ENCODE measurements at places on chromosomes 11 and 22.
A peak's percentile ranks its signal among the peaks of the same experiment; 100 is the strongest.

DNA sequence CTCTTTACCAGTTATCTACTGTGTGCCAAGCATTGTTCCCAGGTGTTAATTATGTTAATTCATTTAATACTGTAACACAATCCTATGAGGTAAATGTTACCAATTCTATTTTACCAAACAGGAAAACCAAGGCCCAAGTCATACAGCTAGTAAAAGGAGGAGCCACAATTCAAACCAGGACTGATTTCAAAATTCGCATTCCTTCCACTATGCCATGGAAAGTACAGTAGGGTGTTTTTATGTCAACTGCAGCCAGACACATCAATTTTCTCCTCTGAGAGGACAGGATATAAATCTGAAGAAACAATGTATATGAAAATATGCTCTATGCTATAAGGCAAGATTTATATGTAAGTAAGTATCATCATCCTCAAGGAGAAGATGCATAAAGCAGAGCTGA lies 104.3 kb downstream of the RPL27A start:
- no peak for DNase-seq

DNA sequence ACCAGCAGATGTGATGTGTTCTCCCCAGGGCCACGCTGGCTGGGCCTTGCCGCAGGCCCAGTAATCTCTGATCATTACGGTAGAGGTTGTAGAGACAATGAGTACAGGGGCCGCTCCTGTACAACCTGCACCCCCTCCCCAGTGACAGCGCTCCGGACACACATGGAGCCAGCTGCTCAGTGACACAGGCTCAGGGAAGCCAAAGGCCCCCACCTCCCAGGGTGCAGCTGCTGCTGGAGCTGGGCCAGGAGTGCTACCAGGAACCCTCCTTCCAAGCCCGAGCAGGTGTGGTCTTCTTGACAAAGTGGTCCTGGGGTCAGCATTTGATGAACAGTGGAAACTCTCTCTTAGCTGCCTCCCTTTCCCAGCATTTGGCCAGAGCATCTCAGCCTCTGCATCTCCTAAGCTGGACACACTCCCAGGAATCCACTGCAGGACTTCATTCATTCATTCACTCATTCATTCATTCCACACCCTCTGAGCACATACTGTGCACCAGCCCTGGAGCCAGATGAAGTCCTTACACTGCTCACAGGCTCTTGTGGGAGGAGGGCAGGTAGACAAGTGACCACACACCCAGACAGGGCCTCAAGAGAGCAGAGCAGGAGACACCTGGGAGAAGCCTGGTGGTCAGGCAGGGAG lies 49.6 kb upstream of the MPEG1 start:
- no peak for DNase-seq

DNA sequence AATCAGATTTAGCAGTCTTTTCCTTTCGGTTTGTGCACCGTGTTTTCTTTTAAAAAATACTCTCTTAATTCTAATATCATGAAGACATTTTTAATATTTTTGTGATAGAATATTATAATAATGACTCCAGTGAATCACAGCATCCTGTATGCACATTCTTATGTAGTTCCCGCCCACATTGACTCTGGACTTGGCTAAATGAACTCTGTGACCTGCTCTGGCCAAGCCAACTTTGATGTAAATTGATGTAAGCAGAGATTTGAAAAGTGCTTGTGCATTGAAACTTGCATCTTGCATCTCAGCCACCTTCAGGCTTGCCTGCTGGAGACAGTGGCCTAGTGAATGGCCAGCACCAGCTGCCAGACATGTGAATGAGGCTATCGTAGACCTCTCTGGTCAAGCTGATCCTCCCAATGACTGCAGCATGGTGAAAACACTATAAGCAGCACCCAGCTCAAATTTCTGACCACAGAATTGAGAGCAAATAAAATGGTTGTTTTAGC lies 29.2 kb upstream of the PGM2L1 start:
- no peak for DNase-seq

DNA sequence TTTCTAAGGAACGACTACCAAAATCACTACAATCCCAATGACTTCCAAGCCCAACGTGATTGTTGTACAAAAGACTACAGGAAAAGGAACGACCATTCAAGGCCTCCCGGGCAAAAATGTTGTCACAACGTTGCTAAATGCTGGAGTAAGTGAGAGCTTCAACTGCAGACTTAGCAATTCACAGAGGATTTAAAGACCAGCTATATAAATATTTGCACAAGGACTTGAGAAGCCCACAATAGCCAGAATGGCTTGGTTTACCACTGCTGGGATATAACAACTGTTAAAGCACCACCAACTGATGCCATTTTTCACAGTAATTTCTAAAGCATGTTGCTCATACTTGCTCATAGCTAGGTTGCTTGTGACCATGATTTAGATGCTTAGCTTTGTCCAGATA lies 78.3 kb downstream of the EMSY start:
- DNase-seq: no peak

DNA sequence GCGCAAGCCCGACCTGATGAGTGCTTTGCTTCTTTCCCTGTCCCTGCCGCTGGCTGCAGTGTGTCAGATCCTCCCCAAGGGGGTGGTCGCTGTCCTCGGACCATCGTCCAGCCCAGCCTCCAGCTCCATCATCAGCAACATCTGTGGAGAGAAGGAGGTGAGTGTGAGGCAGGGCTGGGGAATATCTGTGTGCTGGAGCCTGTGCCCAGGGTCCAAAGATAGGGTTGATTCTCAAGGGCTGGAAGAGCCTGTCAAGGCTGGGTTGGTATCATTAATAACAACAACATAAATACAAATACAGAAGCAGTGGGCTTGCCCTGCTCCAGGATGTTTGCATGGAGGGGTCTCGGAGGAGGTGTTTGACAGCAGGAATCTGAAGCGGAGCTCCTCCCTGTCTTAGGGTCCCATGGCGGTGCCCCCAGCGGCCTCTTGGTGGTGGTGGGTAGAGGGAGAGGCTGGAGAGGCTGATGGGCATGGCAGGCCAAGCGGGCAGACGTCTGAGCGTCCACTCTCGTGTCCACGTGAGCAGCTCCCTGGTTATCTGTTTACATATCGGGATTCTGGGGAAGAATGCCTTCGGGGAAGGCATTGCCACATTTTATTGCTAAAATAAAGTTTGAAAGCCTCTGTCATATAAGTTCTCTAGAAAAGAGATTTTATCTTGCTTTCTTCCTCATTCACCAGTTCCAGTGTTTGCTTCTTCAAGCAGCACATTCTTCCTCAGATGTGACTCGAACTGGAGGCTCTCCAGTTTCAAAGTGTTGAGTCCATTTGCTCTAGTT lies 208.4 kb upstream of the TBCEL start:
- DNase-seq: no peak

GRCh38 chr22:28799606-28800307 lies 612 bp downstream of the XBP1 start:
- no peak for DNase-seq

GRCh38 chr22:31148953-31149627 lies 8.8 kb upstream of the PLA2G3 start:
- DNase-seq: peak; percentile 23

DNA sequence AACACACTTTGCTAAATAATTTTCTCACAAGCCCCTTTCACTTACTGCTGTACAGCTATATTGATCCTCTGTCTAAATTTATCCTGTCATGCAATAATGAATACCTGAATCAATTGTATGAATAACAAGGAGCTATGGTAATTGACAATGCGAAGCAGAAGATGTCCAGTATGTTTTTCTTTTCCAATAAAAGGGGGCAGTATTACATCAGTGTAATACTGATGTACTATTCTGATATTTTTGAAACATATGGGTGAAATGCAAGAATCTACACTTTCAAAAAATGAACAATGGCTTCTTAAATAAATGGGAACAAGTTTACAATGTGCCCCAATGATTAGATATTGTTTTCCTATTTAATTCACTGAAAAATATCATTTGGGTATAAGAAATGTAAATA lies 315.1 kb downstream of the SOX6 start:
- DNase-seq: no peak

DNA sequence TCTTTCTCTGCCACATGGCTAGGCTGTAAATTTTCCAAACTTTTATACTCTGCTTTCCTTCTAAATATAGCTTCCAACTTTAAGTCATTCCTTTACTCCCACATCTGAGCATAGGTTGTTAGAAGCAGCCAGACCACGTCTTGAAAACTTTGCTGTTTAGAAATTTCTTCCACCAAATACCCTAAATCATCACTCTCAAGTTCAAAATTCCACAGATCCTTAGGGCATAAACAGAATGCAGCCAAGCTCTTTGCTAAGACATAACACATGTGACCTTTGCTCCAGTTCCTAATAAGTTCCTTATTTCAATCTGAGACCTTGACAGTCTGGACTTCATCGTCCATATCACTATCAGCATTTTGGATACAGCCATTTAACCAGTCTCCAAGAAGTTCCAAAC lies 749.9 kb downstream of the METTL15 start:
- DNase-seq: no peak

- DNase-seq: no peak
Observed at GRCh38 chr11:6962141-6962540, 35.9 kb downstream of the ZNF215 start.

GRCh38 chr11:66359662-66360087 lies 11.9 kb downstream of the SLC29A2 start:
- DNase-seq: no peak

DNA sequence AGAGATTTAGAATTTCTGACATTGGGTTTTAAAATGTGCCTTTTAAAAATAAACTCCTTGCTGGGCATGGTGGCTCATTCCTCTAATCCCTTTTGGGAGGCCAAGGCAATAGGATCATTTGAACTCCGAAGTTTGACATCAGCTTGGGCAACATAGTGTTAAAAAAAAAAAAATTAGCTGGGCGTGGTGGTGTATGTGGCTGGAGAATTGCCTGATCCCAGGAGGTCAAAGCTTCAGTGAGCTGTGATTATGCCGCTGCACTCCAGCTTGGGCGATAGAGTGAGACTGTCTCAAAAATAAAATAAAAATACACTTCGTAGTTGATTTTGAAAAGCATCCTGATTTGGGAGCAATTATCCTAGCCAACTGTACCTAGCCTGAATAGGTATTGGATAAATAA lies 3.4 kb upstream of the APLP2 start:
- no peak for DNase-seq

DNA sequence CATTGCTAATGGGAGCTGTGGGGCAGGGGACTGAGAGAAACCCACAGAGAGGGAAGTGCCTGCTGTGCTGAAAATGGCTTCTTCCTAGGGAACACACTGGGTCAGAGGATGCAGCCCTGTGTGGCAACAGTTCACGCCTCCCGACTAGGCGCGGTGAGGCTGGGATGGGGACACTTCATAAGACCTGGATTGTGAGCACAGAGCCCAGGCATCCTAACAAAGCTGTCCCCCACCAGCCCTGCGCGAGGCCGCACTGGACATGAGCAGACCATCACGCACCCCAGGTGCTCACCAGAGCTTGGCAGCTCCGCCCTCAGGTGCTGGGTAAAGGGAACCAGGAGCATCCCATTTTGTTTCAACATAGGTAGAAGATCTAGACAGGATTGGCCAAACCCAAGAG lies 1.8 kb upstream of the KRTAP5-4 start:
- no peak for DNase-seq

DNA sequence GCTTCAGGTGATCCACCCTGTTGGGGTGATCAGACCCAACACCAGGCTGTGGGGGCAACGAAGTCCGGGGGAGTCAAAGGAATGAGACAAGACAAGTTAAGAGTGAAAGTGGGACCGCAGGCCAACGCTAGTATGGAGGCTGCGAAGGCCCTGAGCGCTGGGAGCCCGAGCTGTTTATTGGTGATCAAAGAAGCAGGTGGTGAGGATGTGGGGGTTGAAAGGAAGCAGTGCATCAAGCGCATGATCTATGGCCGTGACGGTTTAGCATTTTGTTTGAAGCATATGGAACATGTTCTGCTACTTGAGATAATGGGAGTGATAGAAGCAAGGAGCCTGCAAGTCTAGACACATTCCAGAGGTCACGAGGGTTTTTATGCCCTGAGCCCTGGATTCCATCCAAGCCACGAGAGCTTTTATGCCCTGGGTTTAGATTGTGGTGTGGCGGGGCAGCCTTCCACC lies 49.5 kb downstream of the MCHR1 start:
- DNase-seq: peak; percentile 62

DNA sequence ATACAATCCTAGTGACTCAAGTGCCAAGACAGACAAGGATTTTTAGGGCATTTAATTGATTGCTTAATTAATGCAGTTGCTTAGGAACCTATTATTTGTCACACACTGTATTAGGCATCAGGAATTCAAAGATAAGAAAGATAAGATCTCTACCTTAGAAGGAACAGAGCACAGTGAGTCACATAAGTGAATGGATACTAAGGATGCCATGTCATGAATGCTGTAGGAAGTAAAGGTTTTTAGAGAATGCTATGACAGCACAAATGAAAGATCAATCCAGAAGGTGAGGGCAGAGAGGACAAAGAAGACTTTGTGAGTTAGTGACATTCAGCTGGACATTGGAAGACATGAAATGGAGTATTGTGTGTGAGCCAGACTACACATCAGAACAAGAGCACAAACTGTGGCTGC lies 147.9 kb upstream of the DDI1 start:
- DNase-seq: no peak

- DNase-seq: no peak
Observed at GRCh38 chr22:36397131-36398093, 9.6 kb upstream of the MYH9 start.

GRCh38 chr11:9004183-9004926 lies 554 bp upstream of the NRIP3 start:
- no peak for DNase-seq

DNA sequence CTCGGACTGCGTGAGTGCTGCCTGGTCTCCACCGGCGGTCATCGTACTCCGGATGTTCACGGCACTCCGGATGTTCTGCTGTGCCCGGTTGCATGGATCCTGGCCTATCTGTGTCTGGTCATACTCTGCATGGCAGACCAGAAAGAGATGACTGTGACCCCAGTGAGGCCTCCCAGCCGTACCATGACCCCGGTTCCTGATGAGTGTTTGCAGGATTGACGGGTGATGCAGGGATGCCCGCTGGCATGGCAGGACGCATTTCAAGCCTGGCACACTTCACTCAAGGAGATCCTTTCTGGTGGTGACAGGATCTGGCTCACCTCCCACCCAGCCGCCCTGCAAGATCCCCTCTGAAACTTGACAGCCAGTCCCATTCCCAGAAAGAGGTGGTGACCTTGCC lies 6.3 kb downstream of the GLB1L2 start:
- no peak for DNase-seq

DNA sequence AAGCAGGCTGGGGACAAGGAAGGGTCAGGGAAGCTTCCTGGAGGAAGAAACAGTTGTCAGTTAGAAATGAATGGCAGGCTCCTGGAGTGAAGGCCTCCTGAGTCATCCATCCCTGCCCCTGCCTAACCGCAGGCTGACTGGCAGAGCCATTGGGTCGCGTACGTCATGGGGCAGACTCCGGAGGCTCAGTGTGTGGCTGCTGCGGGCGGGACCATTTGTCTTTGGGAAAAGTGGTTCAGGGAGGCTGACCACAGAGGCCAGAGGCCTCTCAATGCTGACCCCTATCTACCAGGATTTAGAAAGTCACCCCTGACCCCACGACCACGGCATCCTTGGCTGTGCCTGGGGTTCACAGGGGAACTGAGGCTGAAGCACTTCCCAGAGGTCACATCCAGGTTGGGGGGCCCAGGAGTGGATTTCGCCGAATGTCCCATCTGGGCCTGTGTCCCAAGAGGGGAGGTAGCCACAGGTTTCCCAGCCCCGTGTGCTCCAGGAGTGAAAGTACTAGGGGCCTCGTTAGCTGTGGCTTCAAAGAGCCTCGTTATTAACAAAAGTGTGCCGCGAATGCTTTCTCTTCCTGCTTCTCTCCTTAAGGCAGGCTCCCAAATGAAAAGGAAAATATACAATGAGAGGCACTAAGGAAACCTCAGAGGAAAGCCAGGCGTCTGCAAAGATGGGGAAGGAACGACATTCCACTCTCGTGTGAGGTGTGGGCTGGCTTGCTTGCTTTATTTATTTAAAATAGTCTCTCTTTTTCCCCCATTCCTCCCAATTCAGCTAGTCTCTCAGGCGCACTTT lies 58.9 kb downstream of the FLRT1 start:
- DNase-seq: peak; percentile 21
